Suppressor macrophage treated with lipopolysaccharide for 4 hours (primary cell): ENCODE measurements at places on chromosomes 13 and 19.

DNA sequence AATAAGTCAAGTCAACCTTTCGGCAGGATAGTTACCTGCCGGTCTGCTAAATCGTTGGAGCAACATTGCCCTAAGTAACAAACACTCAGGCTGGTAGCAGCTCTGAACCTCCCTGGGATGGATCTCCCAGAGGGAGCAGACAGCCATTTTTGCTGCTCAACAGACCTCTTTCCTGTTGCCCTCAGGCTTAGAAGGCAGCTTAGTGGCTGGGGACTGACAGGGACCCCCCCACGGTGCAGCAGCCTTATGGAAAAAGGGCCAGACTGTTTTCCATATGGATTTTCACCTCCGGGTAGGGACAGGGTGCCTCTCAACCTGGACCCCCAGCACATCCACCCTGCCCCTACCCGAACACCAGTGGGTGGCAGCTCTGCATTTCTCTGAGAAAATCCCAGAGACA, 49.7 kb downstream of the UBL3 start:
- no peak for DNase-seq

DNA sequence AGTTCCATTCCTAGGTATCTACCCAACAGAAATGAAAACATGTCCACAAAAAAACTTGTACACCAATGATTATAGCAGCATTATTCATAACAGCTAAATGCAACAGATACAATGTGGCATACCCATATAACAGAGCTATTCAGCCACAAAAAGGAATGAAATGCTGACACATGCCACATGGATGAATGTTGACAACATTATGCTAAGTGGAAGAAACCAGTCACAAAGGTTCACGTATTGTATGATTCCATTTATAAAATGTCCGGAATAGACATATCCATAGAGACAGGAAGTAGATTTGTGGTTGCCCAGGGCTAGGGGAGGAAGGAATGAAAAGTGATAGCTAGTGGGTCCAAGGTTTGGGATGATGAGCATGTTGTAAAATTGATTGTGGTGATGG, 10.8 kb downstream of the CRYL1 start:
- no peak for DNase-seq

- DNase-seq = no peak
Observed at GRCh38 chr13:113665597-113666328, 1.3 kb upstream of the GRK1 start.

DNA sequence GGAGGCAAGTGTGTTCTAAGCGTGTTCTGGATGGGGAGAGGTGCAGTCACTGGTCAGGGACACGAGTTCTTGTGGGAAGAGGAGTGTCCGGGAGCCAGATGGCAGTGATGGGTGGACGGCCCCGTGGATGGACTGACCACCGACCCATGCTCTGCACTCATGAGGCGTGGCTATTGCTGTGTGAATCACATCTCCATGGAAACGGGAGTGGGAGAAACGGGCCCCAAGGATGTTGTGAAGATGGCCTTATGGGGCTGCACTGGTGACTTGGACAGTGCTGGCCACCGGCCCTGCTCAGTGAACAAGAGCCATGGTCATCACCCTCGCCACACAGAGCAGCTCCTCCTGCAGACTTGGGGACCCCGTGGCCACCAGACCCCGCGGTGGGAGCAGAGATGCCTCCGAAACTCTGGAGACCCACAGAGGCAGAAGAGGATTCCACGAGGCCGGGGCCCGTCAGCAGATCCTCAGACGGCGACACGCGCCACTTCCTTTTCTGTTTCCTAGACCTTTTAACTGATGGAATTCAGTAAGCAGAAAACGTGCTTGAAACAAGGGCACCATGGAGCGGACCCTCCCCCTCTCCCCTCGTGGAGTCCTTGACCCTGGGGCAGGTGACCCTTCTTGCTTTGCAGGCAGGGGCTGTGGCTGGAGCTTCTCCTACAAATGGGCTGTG, 47.5 kb downstream of the GAS6 start:
- DNase-seq = no peak

GRCh38 chr19:6568816-6569215, 22.1 kb downstream of the CD70 start:
- DNase-seq = no peak

GRCh38 chr19:15197275-15197941, 3.4 kb downstream of the NOTCH3 start:
- peak; percentile 59 for DNase-seq

DNA sequence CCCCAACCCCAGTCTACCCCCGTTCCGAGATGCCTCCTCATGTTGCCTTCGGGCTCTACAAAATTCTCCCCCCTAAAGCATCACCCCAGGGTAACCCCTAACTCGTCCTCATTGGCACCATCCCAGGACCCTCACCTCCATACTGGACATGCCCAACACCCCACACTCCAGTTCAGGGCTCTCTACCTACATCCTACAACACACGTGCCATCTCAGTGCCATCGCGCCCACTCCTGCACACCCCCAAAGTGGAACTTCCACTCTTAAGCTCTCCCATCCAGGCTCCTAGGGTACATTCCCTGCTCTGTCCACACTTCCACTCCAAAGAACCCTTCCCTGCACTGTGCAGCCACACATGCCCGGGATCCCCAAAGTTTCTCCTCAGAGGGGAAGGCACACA, 827 bp upstream of the FKRP start:
- no peak for DNase-seq

GRCh38 chr13:41156620-41157019, 24.0 kb upstream of the KBTBD6 start:
- no peak for DNase-seq

GRCh38 chr13:43802511-43802910, 15.7 kb upstream of the ENOX1 start:
- DNase-seq = no peak

DNA sequence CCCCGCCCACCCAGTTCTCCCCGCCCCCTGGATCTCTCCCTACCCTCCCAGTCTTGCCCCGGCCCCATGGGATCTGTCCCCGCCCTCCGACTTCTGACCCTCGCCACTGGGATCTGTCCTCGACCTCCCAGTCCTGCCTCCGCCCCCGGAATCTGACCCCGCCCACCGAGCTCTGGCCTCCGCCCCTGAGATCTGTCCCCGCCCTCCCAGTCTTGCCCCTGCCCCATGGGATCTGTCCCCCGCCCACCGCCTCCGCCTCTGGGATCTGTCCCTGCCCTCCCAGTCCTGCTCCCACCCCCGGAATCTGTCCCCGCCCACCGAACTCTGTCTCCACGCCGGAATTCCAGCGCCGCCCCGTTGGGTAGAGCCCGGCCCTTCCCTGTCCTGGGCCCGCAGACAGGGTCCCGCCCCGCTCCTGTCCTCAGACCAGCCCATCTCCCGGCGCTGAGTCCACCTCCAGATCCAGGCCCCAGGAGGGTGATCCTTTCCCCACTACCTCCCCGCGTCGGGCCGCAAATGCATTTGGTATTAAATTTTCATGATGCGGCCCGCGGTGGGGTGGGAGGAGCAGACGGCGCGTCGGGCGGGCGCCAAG, 1.5 kb upstream of the SLC17A7 start:
- DNase-seq = peak; percentile 64

- DNase-seq = no peak
Observed at GRCh38 chr19:50377051-50377461, 799 bp downstream of the NR1H2 start.

- no peak for DNase-seq
Observed at GRCh38 chr19:34487651-34488051, 6.1 kb downstream of the WTIP start.

GRCh38 chr19:55615543-55616394, 8.6 kb downstream of the ZNF784 start:
- no peak for DNase-seq

GRCh38 chr13:51828730-51829567, 16.0 kb downstream of the TMEM272 start:
- peak; percentile 49 for DNase-seq

- no peak for DNase-seq
Observed at GRCh38 chr19:10766049-10766623, 48.3 kb downstream of the DNM2 start.

GRCh38 chr13:52840066-52840465, 8.4 kb downstream of the PCDH8 start:
- no peak for DNase-seq

DNA sequence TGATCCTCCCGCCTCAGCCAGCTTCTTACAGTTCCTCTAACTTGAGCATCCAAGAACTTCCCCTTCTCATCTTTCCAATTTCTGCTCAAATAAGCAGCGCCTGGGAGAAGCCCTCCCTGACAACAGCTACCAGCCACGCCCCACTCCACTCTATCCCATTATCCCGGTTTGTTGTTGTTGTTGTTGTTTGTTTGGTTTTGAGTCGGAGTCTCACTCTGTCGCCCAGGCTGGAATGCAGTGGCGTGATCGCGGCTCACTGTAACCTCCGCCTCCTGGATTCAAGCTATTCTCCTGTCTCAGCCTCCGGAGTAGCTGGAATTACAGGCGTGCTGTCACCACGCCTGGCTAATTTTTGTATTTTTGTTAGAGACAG, 822 bp upstream of the PTPRS start:
- DNase-seq = no peak

DNA sequence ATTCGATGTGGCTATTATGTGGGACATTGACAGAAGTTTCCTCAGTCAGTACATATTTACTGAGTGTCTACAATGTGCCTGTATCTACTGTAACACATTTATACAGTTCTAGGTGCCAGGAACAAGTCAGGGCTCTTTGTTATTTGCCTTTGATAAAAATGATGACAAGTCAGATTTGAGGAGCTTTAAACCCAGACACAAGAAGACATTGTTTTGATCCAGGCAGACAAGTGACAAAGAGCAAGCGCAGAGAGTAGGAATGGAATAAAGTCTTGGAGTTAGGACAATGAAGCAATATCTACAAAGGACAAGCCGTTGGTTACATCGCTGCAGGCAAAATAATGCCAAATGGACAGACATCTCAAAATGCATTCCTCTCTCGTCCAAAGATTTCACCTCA, 70.1 kb downstream of the ITGBL1 start:
- no peak for DNase-seq

GRCh38 chr19:44645407-44646048, 1.8 kb downstream of the PVR start:
- no peak for DNase-seq

DNA sequence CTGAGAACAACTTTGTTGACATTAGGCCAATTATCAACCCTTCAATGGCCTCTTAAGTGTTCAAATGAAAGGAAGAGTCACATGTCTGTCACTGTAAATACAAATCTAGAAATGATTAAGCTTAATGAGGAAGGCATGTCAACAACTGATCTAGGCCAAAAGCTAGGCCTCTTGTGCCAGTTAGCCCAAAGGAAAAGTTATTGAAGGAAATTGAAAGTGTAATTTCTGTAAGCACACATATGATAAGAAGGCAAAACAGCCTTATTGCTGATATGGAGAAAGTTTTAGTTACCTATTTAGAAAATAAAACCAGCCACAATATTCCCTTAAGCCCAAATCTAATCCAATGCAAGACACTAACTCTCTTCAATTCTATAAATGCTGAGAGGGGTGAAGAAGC, 604.7 kb downstream of the SLITRK6 start:
- DNase-seq = no peak

DNA sequence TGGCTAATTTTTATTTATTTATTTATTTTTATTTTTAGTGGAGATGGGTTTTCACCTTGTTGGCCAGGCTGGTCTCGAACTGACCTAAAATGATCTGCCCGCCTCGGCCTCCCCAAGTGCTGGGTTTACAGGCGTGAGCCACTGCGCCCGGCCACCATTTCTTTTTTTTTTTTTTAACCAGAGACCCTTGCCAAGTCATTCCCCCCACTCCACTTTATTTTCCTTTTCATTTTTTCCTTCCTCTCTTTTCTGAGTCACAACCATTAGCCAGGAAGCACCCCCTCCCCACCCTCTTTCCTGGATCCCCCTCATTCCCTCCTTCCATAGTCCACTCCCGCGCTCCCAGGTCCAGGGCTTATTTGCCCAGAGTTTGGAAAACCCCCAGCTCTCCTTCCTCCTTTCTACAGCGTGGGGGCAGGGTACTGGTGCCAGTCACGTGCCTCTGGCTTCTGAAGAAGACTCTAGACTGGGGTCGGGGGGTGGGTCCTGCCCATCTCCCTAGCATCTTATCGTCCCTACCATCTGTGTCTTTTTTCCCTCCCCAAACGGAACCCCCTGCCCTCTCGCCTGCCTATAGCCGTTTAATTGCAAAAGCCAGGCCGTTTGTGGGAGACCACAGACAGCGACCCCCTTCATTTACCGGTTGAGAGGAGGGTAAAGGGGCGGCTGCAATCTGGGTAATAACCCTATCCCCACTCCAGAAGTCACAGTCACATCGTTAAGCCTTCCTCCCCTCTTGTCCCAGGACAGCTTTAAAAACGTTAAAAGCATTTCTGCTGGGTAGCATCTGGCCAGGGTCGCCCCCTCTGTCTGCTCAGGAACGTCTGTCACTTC, 1.1 kb upstream of the CALR start:
- DNase-seq = peak; percentile 80

GRCh38 chr13:98879957-98880356, 97.9 kb downstream of the DOCK9 start:
- DNase-seq = no peak

GRCh38 chr19:57708641-57709361, at the start of gene ZNF154:
Gene ZNF154, minus strand, starts transcription at chr19:57709204. Its CDS starts 233 bp downstream, at chr19:57708971.
- no peak for DNase-seq

GRCh38 chr19:49212016-49212701, 54.6 kb downstream of the TRPM4 start:
- peak; percentile 49 for DNase-seq

- no peak for DNase-seq
Observed at GRCh38 chr19:19399733-19400433, 5.6 kb upstream of the GATAD2A start.

- DNase-seq = peak; percentile 12
Observed at GRCh38 chr13:24652359-24652758, 27.8 kb upstream of the ATP12A start.

DNA sequence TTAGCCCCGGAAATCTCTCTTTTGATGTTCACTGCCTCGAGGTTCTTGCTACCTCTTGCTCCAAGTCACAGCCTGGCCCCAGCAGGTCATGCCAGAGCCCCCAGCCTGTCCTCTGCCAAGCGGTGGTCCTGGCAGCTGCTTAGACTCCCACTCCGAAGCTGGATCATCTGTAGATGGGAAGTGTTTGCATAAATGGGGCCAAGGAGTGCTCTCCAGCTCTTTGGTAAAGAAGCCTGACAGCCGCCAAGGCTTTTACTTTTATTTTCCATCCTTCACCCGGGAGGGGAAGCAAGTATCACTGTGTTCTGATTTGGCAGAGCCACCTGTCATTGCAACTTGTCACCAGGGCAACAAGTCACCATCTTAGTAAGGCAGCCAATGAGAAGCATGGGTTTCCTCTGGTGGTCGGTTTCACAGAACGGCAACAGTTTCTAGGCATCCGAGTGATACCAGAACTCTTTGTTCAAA, 10.6 kb upstream of the RETN start:
- DNase-seq = peak; percentile 88

- DNase-seq = no peak
Observed at GRCh38 chr13:34349091-34349722, 531.3 kb downstream of the RFC3 start.

- no peak for DNase-seq
Observed at GRCh38 chr13:51549593-51549992, 34.7 kb upstream of the WDFY2 start.

- DNase-seq = no peak
Observed at GRCh38 chr13:43464578-43465264, 322.1 kb downstream of the ENOX1 start.

- no peak for DNase-seq
Observed at GRCh38 chr19:31146015-31146414, 203.2 kb downstream of the TSHZ3 start.

- no peak for DNase-seq
Observed at GRCh38 chr13:48178126-48178525, 54.9 kb upstream of the ITM2B start.
